ENCODE measurements at places on chromosomes 3 and 15. TPM values are rescaled to one million over a fixed set of nuclear protein-coding genes. Genes with fewer than 3 reads are reported as not detected.

Gene SLC28A1
- not detected for total RNA-seq

DNA sequence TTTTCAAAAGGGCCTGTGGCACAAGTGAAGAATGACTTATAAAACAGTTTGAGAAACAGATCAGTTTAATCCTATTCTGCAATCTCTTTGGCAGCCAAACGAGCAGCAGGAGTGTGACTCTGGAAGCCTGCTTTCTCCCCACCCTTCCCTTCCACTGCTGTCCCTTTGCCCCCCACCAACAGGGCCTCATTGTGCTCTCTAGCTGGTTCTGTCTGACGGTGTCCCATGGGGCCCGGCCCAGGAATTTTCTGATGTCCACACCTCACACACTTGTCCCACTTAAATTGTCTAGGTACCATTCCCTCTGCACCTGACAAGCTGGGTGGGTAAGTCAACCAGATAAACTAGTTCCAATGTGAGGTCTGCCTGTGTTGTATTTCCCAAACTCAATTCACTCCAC lies 16.4 kb downstream of the SLCO2A1 start:
- no peaks in the 10 kb centered on the region for H3K27me3 ChIP-seq
- H3K36me3 ChIP-seq: no peaks in the 10 kb centered on the region
- H3K4me1 ChIP-seq: no peaks in the 10 kb centered on the region
- no peak overlapping the region for H3K27ac ChIP-seq

Gene JAGN1
- total RNA-seq: 14.4 TPM

DNA sequence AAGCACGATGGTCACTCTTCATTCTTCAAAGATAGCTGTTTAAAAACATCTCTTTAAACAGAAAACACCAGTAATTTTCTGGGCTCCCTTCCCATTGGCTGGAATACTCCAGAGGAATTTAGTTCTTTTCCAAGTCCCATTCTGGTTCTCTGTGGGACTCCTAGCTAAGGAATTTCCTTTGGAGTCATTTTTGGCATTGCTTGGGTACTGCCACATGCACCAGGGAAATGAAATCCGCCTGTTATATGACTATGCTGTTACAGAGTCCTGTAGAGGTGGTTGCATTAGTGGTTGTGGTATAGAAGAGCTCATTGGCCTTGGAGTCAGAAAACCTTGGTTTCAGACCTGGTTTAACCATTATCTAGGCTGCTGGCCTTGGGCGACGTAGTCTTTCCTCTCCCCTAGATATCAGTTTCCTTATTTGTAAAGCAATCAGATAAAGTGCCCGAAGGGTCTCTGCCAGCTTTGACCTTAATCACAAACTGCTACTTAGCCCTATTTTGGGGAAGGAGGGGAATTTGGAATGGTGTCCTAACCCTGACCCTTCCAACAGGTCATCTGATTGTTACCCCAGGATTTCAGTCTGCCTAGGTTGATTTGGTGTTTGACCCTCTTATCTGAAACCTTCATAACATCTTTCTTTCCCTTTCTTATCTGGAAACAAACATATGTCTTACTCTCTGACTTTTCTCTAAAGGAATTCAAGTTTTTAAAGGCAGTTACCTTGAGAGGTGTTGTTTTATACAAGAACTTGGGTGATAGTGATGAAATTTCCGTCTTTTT lies 13.4 kb downstream of the RTP1 start:
- no peaks in the 10 kb centered on the region for H3K27me3 ChIP-seq
- no peak overlapping the region for H3K27ac ChIP-seq
- no peak for DNase-seq
- H3K4me3 ChIP-seq: no peak overlapping the region
- H3K4me1 ChIP-seq: no peaks in the 10 kb centered on the region

DNA sequence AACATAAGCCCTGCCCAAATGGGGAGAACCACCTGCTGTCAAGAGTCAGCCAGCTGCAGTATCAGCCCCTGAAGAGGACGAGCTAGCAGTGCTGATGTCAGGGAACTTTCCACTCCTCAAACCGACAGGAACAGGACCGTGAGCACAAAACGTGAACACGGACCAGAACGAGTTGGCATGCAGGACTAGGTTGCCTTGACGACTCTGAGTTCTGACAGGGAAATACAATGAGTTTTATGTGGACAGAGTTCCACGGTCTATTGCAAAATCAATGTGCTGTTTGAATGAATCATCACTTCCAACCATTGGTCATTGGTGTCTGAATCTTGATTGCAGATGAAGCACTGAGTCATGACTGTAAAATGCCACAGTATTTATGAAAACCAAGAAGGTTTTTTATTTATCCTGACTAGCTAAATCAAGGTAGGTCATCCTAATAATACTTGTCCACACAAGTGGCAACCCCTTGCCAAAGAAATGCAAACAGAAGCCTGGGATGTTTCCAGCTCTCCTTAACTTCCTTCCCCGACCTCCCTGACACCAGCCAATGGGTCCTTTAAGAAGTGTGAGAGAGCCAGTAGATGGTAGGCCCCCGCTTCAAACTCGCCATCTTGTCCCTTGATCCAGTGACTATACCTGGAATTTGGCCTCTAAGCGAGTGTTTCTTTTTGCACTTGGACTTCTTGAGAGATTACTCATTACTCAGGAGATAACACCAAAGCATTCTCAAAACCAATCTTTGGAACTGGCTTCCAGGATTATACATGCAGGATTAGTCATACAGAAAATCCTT lies 119.6 kb downstream of the ASB7 start:
- no peaks in the 10 kb centered on the region for H3K4me1 ChIP-seq
- H3K36me3 ChIP-seq: no peaks in the 10 kb centered on the region
- H3K4me3 ChIP-seq: no peak overlapping the region
- H3K27ac ChIP-seq: no peak overlapping the region
- H3K27me3 ChIP-seq: no peaks in the 10 kb centered on the region

DNA sequence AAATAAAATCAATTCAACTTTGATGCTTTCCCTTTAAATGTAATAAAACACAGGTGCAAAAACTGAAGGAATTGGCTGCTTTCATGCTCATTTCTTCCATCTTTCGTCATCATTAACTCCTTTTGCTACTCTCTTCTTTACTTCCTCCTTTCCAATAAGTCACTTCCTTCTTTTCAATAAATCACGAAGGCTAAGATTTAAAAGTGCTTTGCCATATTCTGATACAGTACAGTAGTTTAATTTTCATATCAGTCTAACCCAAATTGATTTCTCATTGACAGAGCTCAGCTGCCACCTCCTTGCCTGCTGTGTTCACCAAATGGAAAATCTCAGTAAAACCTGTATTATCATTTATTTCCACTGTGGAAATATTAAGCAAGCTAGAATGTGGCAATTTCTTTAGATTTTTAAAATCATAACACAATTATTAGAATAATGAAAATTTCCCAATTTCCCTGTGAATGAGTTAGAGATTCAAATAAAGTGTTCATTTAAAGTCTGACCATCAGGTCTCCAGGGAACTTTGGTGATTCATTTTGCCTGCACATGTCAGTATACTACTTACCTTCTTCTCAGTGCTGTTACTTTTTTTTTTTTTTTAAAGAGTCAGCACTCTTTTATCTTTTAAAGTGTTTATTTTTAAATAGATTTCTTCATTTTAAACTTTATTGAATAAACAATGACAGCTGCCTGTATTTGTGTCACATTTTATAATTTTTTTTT lies 41.6 kb downstream of the NANOGP8 start:
- no peak overlapping the region for H3K27ac ChIP-seq
- no peaks in the 10 kb centered on the region for H3K4me1 ChIP-seq
- H3K36me3 ChIP-seq: no peaks in the 10 kb centered on the region
- H3K27me3 ChIP-seq: no peaks in the 10 kb centered on the region
- DNase-seq: no peak

Gene LRTM1
- total RNA-seq: not detected

DNA sequence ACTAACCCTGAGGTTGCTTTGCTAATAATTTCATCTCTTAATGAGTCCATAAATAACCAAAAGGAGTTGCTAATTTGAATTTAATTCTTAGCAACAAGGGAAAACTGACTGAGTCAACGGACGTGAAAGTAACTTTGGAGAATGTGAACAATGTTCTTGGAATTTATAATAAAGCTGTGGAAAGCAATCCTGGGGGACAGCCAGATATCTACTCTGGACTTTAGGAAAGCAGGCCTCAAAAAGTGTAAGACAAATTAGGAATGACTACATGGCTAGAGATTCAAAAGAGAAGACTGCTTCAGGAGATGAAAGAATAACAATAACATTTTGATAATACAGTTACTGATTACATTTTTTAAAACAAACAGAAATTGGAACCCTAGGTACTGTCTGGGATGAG lies 318.4 kb upstream of the COL8A1 start:
- H3K4me1 ChIP-seq: no peaks in the 10 kb centered on the region
- H3K27ac ChIP-seq: no peak overlapping the region
- H3K4me3 ChIP-seq: no peak overlapping the region
- no peak for DNase-seq
- H3K27me3 ChIP-seq: no peaks in the 10 kb centered on the region

Gene GNAT1
- total RNA-seq: 0.11 TPM

Gene CCR9
- total RNA-seq: 6.5 TPM

DNA sequence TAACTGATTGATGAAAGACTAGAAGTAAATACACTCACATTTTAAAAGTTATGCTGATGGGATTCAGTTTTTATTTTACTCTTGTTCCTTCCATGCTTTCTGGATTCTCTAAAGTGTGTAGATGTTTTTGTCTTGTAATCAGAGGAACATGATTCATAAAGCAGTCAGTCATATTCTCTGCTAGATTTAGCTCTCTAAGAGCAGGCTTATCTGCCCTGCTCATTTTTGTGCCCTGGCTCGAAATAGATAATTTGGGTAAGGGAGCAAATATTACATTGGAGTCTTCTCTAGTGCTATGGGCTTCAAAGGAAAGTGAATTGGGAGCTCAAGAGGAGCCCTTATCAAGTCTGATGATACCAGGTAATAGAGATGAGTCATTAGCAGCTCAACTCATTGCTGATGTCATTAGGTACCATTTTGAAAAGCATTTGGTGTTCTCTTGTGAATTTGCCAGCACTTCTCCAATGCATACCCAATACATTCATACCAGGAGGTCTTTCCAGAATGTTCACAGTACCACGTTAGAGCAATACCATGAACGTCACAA lies 27.7 kb downstream of the SACM1L start:
- H3K4me3 ChIP-seq: no peak overlapping the region
- peaks cover 59% of the 10 kb centered on the region for H3K36me3 ChIP-seq
- no peak for DNase-seq
- no peaks in the 10 kb centered on the region for H3K4me1 ChIP-seq
- no peak overlapping the region for H3K27ac ChIP-seq
- no peaks in the 10 kb centered on the region for H3K27me3 ChIP-seq

Gene KIF15
- 0.08 TPM for total RNA-seq

Gene LYZL4
- total RNA-seq: not detected

Gene MYNN
- total RNA-seq: 18.7 TPM

Gene PTPRG
- total RNA-seq: 0.05 TPM

GRCh38 chr15:89646416-89647141 lies 8.7 kb downstream of the KIF7 start:
- no peak for DNase-seq
- H3K27ac ChIP-seq: no peak overlapping the region
- H3K27me3 ChIP-seq: no peaks in the 10 kb centered on the region
- no peaks in the 10 kb centered on the region for H3K36me3 ChIP-seq
- H3K4me1 ChIP-seq: no peaks in the 10 kb centered on the region

Measured in CD4-positive, alpha-beta T cell (primary cell).